ENCODE measurements at places on chromosomes 6 and 20. TPM values are rescaled to one million over a fixed set of nuclear protein-coding genes. Genes with fewer than 3 reads are reported as not detected.

DNA sequence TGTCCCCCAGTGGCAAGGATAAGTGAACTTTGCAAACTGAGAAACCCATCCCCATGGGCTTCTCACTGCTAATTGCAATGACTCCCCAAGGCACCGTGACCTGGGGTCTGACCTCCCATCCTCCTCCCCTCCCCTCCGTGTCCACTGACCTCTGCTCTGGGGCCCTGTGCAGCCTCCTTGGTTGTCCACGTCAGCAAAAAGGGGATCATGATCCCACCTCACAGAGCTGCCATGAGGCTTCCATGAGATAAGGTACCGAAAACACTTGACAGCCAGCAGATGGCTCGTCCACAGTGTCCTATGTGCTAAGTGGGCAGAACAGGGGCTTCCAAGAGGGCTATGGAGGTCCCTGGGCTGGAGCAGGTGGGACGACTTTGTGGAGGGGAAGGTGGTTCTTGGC lies 104.5 kb downstream of the GRM4 start:
- DNase-seq, result no peak

- DNase-seq, result no peak
Measured at GRCh38 chr6:151617539-151617938, 123.7 kb downstream of the CCDC170 start.

DNA sequence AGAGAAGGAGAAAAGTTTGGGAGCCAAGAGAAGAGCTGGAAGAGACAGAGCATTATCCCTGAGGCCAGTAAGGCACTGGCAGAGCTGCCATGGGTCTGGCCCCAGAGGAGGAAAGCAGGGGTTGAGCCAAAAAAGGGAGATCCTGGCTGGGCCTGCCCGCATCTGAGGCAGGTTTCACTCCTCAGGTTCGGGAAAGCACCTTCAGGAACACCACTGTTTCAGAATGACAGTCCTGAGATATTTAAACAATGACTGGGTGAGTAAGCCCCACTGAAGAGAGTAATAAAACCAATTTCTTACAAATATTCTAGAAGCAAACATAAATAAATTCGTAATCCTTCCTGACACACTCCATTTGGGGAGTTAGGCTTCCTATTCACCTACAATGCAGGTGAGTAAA lies 152.2 kb downstream of the BACH2 start:
- no peak for DNase-seq

DNA sequence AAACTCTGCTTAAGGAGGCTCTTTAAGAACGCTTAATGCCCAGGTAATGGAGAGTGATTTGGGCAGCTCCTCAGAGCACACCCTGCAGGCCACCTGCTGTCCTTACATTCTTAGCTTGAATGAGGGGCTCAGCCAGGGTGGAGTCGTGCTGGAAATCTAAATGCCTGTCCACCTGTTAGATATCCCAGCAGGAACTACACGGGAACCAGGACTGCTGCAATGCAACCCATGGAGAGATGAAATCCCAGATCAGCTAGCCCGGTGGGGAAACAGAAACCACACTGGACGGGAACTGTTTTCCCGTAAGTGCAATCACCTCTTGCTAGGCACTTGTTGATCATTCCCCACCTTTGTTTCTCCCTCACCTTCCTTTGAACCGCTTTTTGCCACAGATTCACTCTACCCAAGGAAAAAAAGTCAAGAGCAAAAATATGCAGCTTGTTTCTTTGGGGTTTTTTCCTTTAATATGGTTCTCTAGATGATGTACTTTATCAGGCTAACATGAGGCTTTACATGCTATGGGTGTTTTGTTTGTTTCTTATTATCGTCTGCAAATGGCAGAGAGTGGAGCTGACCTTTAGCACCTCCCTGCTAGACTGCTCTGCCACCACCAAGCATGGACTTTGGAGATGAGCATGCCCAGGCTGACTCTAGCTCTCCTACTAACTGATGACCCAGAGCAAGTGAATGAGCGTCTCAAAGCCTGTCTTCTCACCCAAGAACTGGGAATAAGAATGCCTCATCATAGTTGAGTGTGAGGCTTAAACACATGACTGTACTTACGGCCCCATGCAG lies 125.9 kb upstream of the TNFAIP3 start:
- no peak for DNase-seq

GRCh38 chr20:3156811-3157619 lies 2.6 kb downstream of the FASTKD5 start:
- no peak for DNase-seq

DNA sequence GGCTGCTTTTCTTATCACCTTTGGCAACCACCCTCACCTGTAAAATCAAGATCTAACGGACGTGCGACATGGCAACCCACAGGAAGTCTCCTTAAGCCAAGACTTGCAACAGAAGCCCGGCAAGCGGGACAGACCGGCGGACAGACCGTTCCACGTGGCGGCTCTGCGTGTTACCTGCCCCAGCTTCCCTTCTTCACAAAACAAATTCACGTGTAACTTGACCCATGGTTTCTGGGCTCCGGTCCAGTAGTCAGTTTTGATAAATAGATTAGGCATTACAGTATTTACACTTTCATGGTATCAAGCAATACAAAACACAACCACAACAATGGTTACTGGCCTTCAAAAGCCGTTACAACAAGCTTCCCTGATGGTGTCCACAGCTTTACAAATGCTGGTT lies 133.8 kb downstream of the PRND start:
- DNase-seq, result no peak

FLRT3 gene
- 20.6 TPM for polyA plus RNA-seq

DNA sequence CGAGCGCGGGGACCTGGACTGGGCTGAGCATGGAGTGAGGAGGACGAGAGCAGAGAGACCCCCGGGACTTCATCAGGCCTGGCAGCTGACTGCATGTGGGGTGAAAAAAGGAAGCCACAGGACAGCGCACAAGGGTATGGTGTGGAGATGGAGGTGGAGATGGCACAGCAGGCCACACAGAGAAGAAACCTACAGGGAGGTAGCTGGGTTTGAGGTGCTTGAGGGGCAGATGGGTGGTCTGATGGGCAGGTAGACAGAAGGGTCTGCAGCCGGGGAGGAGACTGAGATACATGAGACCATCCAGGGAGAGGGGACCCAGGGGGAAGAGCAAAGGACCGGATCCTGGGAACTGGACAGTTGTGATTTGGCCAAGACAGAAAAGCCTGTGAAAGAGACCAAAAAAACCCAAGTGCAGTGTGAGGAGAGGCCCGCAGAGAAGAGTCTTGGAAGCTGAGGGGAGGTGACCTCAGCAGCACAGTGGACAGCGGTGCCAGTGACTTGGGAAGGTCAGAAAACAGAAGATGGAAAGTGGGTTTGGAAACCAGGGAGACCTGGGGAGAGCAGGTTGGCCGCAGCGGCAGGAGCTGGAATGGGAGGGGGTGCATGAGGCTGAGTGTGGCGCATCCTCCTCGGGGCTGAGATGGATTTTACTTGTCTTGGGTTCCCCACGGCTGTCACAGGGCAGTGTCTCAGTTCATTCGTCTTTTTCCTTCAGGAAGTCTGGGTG lies 5.5 kb downstream of the HLA-DPB1 start:
- DNase-seq, result no peak

SMPDL3A gene
- 38.8 TPM for polyA plus RNA-seq

GRCh38 chr20:37336369-37337207 lies 9.4 kb upstream of the SRC start:
- DNase-seq, result no peak

Data from right lung (tissue), 10 donors.